Activated T-helper 1 cell treated with anti-CD3 and anti-CD28 coated beads, Interleukin-2, amount 50 U/mL, for 16 hours (primary cell): ENCODE measurements at places on chromosomes 3 and 15.

DNA sequence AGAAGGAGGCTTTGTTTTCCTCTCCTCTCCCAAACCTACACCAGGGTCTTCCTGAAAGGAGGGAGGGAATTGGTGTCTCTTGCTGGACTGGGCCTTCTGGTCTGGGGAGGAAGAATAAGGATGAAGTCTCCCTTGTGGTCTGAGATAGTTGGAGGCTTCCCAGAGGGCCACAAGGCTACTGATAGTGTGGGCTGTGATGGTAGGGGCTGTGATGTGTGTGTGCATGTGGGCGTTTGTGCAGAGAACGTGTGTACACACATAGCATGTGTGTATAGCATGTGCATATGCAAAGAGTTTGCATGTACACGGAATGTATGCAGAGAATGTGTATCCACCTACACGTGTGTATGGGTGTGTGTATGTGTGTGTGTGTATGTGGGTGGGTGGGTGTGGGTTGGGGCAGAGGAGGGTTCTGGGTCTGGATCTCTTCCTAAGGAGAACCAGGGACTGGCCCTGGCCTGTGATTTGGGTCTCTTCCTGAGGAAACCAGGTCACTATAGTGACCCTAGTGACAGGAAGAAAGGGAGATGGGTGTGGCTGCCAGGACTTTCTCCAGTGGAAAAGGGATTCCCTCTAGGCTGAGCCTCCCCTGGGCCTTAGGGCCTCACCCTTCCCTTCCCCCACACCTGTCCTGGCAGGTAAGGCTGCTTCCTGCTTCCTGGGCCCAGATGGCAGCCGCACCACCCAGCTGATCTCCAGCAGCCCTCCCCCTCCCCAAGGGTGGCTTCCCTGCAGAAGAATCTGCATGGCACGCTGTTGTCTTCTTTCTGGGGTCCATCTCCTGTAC lies 1.7 kb downstream of the FLNB start:
- no peak for DNase-seq

GRCh38 chr3:171059978-171060377 lies 33.5 kb upstream of the SLC2A2 start:
- DNase-seq = no peak

DNA sequence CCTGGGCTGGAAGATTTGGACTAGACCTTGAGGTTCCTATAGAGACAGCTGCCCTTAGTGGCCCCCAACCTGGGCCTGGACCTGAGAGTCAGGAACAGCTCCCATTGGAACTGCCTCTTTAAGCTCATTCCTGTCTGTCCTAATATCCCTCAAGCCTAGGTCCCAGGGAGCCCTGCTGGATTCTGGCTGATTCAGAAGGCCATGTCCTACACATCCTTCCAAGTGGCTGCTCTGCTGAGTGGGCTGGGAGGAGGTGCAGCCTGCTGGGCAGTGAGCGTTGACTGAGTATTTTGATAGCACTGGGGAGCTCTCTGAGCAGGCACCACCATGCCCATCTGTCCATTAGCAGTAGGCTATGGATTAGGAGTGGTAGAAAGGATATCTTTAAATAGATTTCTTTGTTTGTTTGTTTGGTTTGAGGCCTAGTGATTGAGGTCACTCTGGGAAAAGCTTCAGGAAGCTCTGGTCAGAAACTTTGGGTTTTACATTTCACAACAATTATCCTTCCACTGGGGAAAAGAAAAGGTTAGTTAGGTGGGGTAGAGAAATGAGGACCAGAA lies 54.6 kb upstream of the ATOSA start:
- DNase-seq = no peak

- DNase-seq = no peak
These were observed 606.9 kb upstream of the KCNMB2 start for GRCh38 chr3:177929310-177929709.

DNA sequence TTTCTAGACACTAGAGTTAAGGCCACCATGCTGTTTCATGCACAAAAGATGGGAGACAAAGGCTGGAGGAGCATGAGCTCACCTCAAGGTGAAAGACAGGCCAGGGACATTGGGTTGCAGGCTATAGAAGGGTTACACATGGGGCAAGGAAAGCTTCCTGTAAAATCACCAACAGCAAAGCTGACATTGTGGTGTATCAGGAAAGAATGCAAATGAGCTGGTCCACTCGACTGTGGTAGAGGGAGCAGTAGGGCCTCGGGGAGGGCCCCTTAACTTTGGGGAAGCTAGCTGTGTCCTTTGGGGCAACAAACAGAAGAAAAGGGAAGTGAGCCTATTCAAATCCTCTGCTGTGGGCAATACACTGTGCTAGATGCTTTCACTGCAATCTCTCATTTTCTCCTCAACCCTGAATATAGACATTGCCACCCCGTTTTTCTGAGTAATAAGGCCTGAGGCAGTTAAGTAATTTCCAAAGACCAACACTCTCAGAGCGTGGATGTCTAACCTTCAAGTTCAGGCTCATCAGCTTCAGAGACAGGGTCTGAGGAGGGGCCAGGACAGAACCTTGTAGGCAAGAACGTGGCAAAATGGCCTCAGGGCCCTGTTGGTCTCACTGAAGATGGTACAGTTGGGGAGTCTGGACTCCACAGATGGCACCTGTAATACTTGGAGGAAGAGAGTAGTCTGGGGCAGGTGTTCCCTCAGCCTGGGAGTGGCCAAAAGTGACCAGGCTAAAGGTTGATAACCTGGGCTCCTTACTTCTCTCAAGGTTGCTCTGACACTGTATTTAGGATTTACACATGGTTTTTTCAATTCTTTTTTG lies 24.1 kb downstream of the CX3CR1 start:
- DNase-seq = no peak

GRCh38 chr15:39130556-39131379 lies 450.1 kb upstream of the THBS1 start:
- no peak for DNase-seq

DNA sequence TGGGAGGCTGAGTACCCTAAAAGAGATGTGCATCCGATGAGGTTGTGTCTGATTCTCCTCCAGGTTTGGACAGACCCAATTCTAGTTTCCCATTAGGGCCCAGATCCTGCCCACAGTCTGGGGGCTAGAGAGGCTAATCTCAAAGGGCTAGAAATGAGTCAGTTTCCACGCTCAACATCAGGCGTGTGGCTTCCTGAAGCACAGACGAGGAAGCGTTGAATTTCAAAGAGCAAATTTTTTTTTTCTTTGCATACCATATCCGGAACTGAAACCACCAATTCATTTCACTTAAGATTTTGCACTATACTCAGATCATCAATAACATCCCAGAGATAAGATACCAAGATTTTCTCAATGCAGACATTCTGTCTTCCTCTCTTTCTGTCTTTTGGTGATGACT lies 173.8 kb upstream of the BCL6 start:
- DNase-seq = no peak

- no peak for DNase-seq
These were observed 13.8 kb downstream of the TSPAN3 start for GRCh38 chr15:77057072-77057471.

GRCh38 chr15:66117841-66118240 lies 135.7 kb downstream of the MEGF11 start:
- DNase-seq = no peak

- DNase-seq = no peak
These were observed 159.8 kb upstream of the TSC22D2 start for GRCh38 chr3:150248116-150248887.

DNA sequence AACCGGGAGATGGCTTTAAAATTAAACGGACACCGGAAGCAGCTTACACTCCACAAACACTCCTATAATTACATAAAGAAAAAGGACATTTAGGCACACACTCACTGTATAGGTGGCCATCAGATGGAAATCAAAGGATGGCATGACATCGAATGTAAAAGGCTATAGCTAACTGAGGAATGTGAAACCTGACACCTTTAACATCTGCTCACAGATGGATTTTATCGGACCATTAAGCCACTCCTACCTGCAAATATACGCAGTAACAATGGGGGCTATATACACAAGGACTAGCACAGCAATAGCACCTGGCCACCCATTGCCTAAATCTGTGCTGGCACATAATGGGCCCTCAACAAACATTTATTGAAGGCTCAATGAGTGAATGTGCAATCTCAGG lies 14.5 kb upstream of the RBSN start:
- no peak for DNase-seq

- DNase-seq = no peak
These were observed 464.9 kb downstream of the TAFA4 start for GRCh38 chr3:68467465-68467864.

- no peak for DNase-seq
These were observed 36.4 kb upstream of the SLCO2A1 start for GRCh38 chr3:134066158-134066541.

- DNase-seq = no peak
These were observed 32.0 kb downstream of the MUC20 start for GRCh38 chr3:195752546-195753331.
